ENCODE measurements at places on chromosomes 11 and 22.

DNA sequence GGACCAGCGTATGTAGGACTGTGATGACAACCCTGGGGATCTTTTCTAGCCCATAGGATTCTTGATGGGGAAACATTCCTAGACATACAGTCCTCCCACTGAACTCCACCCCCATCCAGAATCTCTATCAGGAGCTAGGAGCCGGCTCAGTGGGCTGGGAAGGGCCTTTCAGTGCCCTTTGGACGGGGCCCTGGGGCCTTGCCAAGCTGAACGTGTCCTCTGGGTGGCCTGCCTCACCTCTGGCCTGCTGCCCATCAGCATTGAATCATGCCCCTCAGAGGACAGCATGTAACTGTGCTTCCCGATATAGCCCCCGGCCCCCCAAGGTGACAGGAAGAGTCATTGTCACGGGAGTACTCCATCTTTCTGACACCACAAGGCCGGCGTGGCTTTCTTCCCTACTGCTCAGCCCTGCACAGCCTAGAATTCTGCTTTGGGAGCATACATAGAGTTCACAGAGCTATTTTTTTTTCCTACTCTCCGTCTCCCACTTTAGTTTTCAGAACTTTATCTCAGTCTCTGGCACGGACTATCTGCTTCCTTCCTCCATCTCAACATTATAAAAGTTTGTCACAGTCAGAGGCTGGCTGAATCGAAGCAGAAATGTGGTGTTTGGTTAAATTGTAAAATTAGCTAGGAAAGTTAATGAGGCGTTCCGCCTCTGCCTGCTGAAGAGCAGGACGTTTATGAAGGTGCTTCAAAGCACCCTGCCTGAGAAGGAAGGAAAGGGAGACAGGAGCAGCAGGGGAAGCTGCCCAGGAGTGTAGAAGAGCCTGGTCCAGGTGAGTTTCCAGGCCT, 111.9 kb downstream of the ZBTB16 start:
- DNase-seq, result no peak

- DNase-seq, result no peak
Measured at GRCh38 chr11:65822776-65823528, 10.8 kb upstream of the SNX32 start.

- DNase-seq, result no peak
Measured at GRCh38 chr11:71931245-71931602, 2.4 kb downstream of the RNF121 start.

DNA sequence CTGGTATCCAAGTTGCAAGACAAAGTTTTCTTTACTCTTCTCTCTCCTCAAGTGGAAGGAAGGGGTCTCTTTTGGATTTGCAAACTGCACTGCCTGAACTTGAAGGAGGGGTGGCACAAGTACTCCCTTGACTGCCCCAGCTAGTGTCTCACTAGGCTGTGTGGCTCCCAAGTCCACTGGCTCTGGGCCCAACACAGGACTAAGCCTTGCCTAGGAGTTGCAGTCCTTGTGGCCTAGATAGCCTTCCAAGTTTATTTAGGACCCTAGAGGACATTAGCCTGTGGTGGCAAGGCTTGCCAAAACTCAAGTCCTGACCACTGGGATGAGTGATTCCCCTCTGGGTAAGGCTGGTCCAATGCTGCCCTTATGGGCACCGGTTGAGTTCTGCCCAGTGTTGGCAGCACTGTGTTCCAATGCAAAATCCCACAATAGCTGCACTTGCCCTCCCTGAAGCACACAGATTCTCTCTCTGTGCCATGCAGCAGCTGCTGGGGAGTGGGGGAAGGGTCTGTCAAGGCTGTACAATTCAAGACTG, 10.2 kb upstream of the WEE1 start:
- no peak for DNase-seq

GRCh38 chr11:130243816-130244215, 70.9 kb downstream of the ZBTB44 start:
- DNase-seq, result no peak

DNA sequence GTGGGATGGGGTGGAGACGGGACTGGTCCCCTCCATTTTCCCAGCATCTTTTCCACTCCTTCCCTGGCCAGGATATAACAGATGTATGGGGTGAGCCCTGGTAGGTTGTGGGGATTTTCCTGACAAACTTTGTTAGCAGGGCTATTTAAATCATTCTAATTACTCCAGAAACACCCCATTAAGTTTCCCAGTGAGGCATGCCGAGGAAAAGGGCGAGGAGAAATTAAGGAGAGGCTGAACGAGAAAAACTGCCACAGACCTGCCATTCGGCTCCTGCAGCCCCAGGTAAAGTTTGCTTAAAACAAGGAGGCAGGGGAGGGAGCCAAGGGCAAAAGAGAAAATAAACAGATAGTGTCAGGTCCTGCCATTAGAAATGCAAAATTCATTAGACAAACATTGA, 428.2 kb downstream of the BUD13 start:
- no peak for DNase-seq

Data from stimulated activated CD8-positive, alpha-beta memory T cell treated with anti-CD3 and anti-CD28 coated beads, Interleukin-7, amount 100 ng/mL, for 4 hours (primary cell).